ENCODE measurements at places on chromosomes 2 and 18. TPM values are rescaled to one million over a fixed set of nuclear protein-coding genes. Genes with fewer than 3 reads are reported as not detected.

HAAO gene
- 4.0 TPM for polyA plus RNA-seq

PLEKHM3 gene
- polyA plus RNA-seq = 3.5 TPM

TUBA3E gene
- polyA plus RNA-seq = not detected

C1QL2 gene
- polyA plus RNA-seq = not detected

CRACDL gene
- 5.8 TPM for polyA plus RNA-seq

NR4A2 gene
- polyA plus RNA-seq = 4.7 TPM

KCTD1 gene
- polyA plus RNA-seq = 10.5 TPM

DNA sequence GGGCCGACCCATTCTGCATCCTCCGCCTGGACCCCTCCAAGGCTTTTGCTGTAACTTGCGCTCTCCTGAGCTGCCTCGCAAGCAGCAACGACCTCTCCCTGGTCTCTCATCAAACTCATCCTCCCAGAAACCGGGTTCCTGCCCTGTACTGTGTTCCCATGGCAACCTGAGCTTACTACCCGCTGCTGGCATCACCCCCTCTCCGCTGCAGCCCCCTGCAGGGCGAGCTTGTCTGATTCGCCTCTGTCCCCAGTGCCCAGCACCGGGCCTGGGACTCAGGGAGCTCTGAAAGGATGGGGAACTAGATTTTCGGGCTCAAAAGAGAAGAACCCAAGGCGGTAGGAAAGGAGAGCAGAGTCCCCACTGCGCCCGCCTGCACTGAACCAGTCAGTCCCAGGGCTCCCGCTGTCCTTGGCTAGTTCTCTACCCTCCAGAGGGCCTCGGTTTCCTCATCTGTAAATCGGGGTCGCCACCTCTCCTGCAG is 463 bp downstream of the HS1BP3 start:
- peaks cover 10% of the 10 kb centered on the region for H3K36me3 ChIP-seq
- peaks cover 39% of the 10 kb centered on the region for H3K4me1 ChIP-seq
- peak; percentile 76 for DNase-seq
- H3K27me3 ChIP-seq = no peaks in the 10 kb centered on the region

- H3K36me3 ChIP-seq = no peaks in the 10 kb centered on the region
- H3K27ac ChIP-seq = no peak overlapping the region
- no peak for DNase-seq
Measured at GRCh38 chr2:132438691-132439090, 22.1 kb downstream of the GPR39 start.

- H3K4me3 ChIP-seq = no peak overlapping the region
- no peak overlapping the region for H3K27ac ChIP-seq
- peaks cover 31% of the 10 kb centered on the region for H3K4me1 ChIP-seq
- no peak for DNase-seq
- no peaks in the 10 kb centered on the region for H3K27me3 ChIP-seq
- no peaks in the 10 kb centered on the region for H3K36me3 ChIP-seq
Measured at GRCh38 chr18:75041586-75041985, 167.4 kb downstream of the PTGR3 start.

DNA sequence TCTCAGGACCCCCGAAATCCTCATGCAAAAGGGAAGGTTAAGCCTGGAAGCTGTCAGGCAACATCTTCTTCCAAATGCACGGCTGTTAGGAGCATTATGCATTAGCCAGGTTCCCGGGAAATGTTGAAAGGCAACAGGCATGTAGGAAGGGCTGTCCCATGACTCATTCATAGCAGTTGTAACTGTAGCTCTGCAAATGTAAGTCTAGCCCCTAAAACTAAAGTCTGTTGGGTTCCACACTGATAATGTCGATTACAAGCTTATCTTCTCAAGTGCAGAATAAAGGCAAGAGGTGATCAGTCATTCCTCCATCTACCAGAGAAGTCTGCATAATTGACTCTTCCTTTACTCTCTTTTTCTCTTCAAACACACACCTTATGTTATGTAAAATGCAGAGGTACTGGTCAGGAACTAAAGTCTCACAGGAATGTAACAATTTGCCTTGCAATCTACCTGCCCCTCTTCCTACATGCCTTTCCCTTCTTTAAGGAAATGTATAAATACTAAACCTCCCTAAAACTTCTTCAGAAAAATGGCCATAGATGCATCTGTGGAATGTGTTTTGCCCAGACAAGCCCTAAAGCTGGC is 99.8 kb downstream of the AKAIN1 start:
- no peak for DNase-seq
- no peaks in the 10 kb centered on the region for H3K36me3 ChIP-seq
- H3K4me3 ChIP-seq = no peak overlapping the region
- no peaks in the 10 kb centered on the region for H3K27me3 ChIP-seq
- H3K27ac ChIP-seq = no peak overlapping the region

- H3K4me3 ChIP-seq = no peak overlapping the region
- no peaks in the 10 kb centered on the region for H3K36me3 ChIP-seq
- no peaks in the 10 kb centered on the region for H3K27me3 ChIP-seq
- DNase-seq = peak; percentile 44
- H3K27ac ChIP-seq = no peak overlapping the region
- no peaks in the 10 kb centered on the region for H3K4me1 ChIP-seq
Measured at GRCh38 chr2:133641497-133641896, 73.2 kb upstream of the NCKAP5 start.

- H3K27ac ChIP-seq = no peak overlapping the region
- H3K4me1 ChIP-seq = peaks cover 26% of the 10 kb centered on the region
- H3K4me3 ChIP-seq = no peak overlapping the region
- peak; percentile 77 for DNase-seq
- H3K27me3 ChIP-seq = no peaks in the 10 kb centered on the region
Measured at GRCh38 chr2:112692495-112692911, 28.3 kb upstream of the NT5DC4 start.

DNA sequence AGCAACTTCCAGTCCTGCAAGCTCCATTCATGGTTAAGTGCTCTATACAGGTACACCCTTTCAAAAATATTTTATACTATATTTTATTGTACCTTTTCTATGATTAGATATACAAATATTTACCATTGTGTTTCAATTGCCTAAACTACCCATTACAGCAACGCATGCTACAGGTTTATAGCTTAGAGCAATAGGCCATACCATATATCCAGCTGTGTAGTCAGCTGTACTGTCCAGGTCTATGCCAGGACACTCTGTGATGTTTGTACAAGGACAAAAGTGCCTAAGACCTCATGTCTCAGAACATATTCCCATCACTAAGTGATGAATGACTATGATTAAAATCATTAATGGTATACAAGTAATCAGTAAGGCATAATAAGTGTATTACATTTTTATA is 368.7 kb downstream of the CMPK2 start:
- no peak overlapping the region for H3K4me3 ChIP-seq
- H3K27me3 ChIP-seq = no peaks in the 10 kb centered on the region
- no peaks in the 10 kb centered on the region for H3K36me3 ChIP-seq
- DNase-seq = no peak

GRCh38 chr18:40995529-40995928 is 959.5 kb upstream of the PIK3C3 start:
- H3K4me1 ChIP-seq = no peaks in the 10 kb centered on the region
- DNase-seq = no peak
- H3K27me3 ChIP-seq = no peaks in the 10 kb centered on the region
- no peak overlapping the region for H3K4me3 ChIP-seq

- no peak overlapping the region for H3K4me3 ChIP-seq
- no peak overlapping the region for H3K27ac ChIP-seq
- H3K4me1 ChIP-seq = peaks cover 31% of the 10 kb centered on the region
- H3K36me3 ChIP-seq = no peaks in the 10 kb centered on the region
Measured at GRCh38 chr2:157466764-157467163, 22.9 kb upstream of the CYTIP start.

DNA sequence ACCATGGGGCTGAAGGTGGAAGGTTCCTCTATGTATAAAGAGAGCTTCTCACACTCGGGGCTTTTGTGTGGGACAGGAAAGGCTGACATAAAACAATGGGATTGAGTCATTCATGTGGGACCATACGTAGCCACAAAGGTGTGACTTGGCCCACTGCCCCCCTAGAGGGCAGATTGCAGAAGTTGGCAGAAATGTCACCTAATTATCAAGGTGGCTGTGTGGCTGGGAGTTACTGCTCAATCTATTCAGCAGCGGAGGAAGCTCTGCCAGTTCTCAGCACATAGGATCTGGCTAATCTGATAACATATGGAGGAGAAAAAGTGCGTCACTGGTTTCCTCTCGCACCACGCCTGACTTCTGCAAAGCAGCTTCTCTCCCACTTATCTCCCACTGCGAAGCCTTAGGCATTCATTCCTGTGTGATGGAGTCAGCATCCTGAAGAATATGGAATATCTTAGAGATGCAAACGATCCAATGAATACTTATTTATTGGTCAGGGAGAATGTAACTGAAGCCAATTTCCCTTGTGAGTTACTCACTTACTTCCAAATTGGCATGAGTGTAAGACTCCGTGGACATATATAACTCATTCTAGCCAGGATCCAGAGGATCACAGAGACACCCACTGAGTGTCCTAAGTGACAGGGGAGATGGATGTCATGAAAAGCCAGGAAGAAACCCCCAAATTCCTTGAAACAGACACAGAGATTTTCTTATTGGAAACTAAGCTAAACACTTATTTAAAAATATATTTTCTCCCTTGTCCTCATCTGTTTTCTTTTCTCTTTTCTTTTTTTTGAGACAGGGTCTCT is 344.8 kb downstream of the TGIF1 start:
- H3K27me3 ChIP-seq = no peaks in the 10 kb centered on the region
- no peak overlapping the region for H3K27ac ChIP-seq
- H3K4me3 ChIP-seq = no peak overlapping the region
- peak; percentile 48 for DNase-seq
- H3K4me1 ChIP-seq = peaks cover 6% of the 10 kb centered on the region

DNA sequence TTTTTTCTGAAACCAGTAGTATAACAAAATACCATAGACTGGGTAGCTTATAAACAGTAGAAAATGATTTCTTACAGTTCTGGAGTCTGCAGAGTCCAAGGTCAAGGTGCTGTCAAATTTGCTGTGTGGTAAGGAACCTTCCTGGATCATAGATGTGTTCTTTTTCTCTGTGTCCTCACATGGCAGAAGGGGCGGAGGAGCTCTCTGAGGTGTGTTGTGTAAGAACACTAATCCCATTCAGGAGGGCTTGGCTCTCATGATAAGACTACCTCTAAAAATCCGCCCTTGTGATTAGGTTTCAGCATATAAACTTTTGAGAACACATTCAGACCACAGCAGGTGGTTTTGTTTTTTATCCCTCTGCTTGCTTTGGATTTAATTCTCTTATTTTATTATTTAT is 25.7 kb downstream of the ANKRD62 start:
- H3K27ac ChIP-seq = no peak overlapping the region
- no peaks in the 10 kb centered on the region for H3K4me1 ChIP-seq
- no peak for DNase-seq
- no peaks in the 10 kb centered on the region for H3K27me3 ChIP-seq

DNA sequence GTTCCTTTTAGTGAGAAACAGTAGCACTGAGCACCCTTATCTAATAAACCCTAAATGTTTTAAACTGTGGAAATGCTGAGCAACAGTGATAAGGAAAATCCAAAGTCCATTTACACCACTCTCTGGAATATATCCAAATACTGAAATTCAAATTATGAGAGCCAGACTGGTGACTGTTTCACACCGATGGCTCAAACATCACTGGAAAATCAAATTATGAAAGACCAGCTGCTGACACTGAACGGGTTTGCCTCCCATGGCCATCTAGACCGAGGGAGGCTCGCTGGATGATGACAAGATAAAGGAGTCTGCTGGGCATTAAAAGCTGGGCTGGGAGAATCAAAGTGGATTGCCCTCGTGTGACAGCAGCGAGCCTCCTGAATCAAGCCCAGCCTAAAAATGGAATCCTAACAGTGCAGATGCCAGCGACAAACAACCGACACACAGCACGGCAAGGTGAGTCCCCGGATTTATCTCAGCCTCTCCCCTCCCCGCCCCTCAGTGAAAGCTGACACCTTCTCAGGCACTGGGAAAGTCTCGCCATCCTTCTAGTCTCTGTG is 30.3 kb downstream of the SERPINE2 start:
- peak overlapping the region; percentile 5 for H3K4me3 ChIP-seq
- H3K27me3 ChIP-seq = no peaks in the 10 kb centered on the region
- H3K4me1 ChIP-seq = peaks cover 18% of the 10 kb centered on the region
- peak; percentile 39 for DNase-seq
- H3K36me3 ChIP-seq = no peaks in the 10 kb centered on the region
- H3K27ac ChIP-seq = peak overlapping the region; percentile 69

GRCh38 chr2:25109822-25110221 is 58.6 kb downstream of the POMC start:
- no peak overlapping the region for H3K4me3 ChIP-seq
- H3K36me3 ChIP-seq = no peaks in the 10 kb centered on the region
- no peak overlapping the region for H3K27ac ChIP-seq
- no peaks in the 10 kb centered on the region for H3K4me1 ChIP-seq

DNA sequence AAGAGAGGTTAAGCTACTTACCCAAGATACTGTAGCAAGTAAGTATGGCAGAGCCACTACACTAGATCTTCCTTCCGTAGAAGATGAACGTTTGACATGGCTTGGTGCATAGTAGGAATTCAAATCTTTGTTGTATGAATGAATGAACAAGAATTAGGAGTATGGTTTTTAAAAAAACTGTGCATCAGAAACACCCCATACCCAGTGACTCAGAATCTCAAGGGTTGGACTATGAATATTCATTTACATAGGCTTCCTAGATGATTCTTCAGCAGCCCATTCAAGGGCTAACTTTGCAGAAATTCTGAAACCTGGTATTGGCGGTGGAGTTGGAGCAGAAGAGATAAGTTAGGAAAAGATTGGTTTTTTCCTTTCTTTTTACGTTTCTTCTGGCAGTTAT is 5.4 kb downstream of the ACTR3 start:
- DNase-seq = no peak
- H3K4me3 ChIP-seq = no peak overlapping the region
- H3K4me1 ChIP-seq = peaks cover 66% of the 10 kb centered on the region
- no peaks in the 10 kb centered on the region for H3K27me3 ChIP-seq

GRCh38 chr2:67828066-67828465 is 234.7 kb downstream of the C1D start:
- no peak for DNase-seq
- no peaks in the 10 kb centered on the region for H3K4me1 ChIP-seq
- no peaks in the 10 kb centered on the region for H3K36me3 ChIP-seq
- H3K4me3 ChIP-seq = no peak overlapping the region
- no peaks in the 10 kb centered on the region for H3K27me3 ChIP-seq

GRCh38 chr2:111226876-111227700 is 106.4 kb downstream of the BCL2L11 start:
- no peak for DNase-seq
- H3K27me3 ChIP-seq = no peaks in the 10 kb centered on the region
- H3K36me3 ChIP-seq = no peaks in the 10 kb centered on the region
- no peak overlapping the region for H3K4me3 ChIP-seq
- no peaks in the 10 kb centered on the region for H3K4me1 ChIP-seq
- no peak overlapping the region for H3K27ac ChIP-seq

DNA sequence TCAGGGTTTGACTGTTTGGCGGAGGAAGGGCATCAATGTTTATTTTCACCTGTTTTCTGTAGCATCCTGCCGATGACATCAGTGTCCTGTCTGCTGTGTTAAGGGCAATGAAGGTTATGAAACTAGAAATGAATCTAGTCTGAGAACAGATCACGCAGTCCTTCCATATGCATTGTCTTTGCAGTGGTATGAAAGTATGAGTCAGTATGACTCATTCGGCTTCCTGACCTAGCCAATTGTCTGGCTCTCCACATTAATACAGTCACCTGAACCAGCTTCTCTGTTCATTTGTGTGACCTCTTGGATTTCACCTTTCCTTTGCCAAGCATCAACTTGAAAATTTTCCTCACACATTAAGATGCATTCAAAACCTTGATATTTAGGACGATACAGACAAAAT is 353.8 kb downstream of the RND3 start:
- no peaks in the 10 kb centered on the region for H3K27me3 ChIP-seq
- H3K27ac ChIP-seq = no peak overlapping the region
- DNase-seq = peak; percentile 64
- no peaks in the 10 kb centered on the region for H3K4me1 ChIP-seq

- no peak overlapping the region for H3K27ac ChIP-seq
- H3K27me3 ChIP-seq = no peaks in the 10 kb centered on the region
- no peak overlapping the region for H3K4me3 ChIP-seq
- no peak for DNase-seq
Measured at GRCh38 chr18:7415081-7415894, 151.8 kb upstream of the PTPRM start.

All from stomach (tissue), 19 donors.